AG09319 (cell line): ENCODE measurements at places on chromosomes 3 and 15.

- no peak for DNase-seq
Measured at GRCh38 chr3:121073011-121073410, 165.0 kb downstream of the STXBP5L start.

GRCh38 chr3:172074032-172074431 lies 34.7 kb downstream of the FNDC3B start:
- no peak for DNase-seq

DNA sequence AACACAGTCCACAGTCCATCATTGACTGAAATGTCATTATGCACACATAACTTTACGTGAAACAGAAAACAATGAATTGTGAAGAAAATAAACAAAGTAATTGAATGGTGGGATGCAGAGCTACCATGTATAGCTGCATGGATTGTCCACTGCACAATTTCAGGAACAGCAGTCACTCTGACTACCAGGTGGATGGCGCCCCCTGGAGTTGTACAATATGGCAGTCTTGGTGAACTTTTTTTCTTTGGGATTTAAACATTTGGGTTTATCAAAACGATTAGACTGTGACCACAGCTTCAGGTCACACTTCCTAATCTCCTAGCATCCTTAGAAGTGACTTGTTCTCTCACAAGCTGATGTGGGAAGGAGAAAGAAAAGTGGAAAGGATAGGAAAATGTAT lies 48.9 kb upstream of the TCF12 start:
- DNase-seq = no peak

DNA sequence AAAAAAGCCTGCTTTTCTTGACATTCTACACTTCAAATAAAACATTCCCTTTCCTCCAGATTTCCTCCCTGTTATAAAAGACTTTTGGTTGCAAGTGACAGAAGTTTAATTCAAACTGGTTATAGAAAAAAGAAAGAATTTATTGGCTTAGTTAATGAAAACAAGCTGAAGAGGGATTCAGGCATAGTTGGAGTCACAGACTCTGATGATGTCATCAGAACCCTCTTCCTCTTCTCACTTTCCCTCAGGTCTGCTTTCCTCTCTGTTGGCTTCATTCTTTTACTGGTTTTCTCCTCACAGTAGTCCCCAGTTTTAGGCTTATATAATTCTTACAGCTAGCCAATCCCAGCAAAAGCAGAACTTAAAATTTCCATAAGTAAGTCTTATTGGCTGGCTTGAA lies 32.0 kb upstream of the MBNL1 start:
- DNase-seq = no peak

- DNase-seq = no peak
Measured at GRCh38 chr15:60396958-60397771, 621 bp downstream of the ANXA2 start.

GRCh38 chr15:49031804-49032203 lies 14.4 kb downstream of the SECISBP2L start:
- DNase-seq = no peak

- DNase-seq = no peak
Measured at GRCh38 chr3:16203031-16203430, 28.6 kb downstream of the GALNT15 start.

DNA sequence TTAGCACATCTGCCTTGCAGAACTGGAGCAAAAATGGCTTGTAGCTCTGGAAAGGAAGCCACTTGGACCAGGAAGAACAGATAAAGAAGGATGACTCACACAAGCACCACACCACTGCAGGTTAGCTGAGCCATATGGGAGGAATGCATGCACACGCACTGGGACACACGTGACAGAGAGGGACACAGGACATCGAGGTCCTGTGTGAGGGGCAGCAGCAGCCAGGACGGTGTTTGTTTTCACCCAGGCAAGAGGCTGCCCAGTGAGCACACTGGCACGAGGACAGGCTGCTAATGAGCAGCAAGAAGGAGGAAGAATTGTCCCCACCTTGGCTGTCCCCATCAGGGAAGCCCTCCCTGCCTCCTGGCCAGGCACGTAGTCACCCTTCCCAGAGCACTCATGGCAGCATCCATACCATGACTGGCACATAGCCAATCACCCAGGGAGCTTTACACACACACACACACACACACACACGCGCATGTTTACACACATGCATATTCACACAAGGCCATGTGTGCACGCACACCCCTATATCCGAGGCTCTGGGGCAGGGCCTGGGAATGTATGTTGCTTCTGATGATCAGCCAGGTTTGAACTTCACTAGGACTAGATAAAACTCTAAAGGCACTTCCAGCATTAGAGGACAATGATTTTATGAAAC lies 24.0 kb upstream of the SPTBN5 start:
- DNase-seq = no peak

GRCh38 chr3:133096900-133097613 lies 58.9 kb downstream of the TMEM108 start:
- no peak for DNase-seq

DNA sequence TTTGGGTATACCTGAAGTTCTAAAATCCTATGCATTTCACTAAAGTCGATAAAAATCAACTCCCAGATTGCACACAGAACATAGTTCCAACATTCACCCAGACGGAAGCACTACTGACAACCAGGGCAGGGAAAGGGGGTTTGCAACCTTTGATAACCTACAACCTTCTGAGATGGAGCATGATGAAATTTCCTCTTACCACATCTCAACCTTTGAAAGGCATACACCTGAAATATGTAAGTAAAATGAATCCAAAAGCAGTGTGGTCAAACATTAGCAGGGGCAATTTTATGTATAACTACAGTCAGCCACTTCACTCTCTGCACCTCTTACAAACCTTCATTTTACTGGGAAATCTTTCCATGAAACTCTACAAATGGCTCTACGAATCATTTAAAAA lies 184.1 kb downstream of the FOXP1 start:
- no peak for DNase-seq

- no peak for DNase-seq
Measured at GRCh38 chr15:75479670-75480069, 28.2 kb upstream of the SIN3A start.

GRCh38 chr3:119570229-119570628 lies 9.1 kb upstream of the ADPRH start:
- no peak for DNase-seq

GRCh38 chr15:88627463-88627862 lies 6.3 kb downstream of the AEN start:
- DNase-seq = no peak

- DNase-seq = no peak
Measured at GRCh38 chr3:31247850-31248562, 284.7 kb upstream of the STT3B start.

GRCh38 chr3:181457190-181457589 lies 254.5 kb upstream of the SOX2 start:
- no peak for DNase-seq

DNA sequence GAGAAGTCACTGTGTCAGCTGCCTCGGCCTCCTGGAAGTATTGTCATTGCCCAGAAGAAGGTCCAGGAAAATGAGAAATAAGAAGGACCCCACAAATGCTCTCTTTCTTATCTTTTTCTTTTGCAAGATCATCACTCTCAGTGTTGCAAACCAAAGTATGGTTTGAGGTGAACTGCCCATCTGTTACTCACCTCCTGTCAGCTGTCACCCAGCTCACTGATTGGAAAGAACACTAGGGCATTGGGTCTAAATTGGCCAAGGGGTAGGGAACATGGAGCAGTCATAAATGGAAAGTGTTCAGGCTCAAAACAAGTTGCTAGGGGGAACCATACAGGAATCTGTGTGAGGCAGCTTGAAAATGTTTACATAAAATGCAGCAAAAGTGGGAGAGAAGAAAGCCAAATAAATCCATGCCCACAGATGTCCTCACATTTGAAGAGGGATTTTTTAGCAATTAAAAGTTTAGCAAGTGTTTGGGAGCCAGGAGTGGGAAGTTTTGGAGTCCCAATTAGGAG lies 431.2 kb upstream of the THBS1 start:
- DNase-seq = no peak

DNA sequence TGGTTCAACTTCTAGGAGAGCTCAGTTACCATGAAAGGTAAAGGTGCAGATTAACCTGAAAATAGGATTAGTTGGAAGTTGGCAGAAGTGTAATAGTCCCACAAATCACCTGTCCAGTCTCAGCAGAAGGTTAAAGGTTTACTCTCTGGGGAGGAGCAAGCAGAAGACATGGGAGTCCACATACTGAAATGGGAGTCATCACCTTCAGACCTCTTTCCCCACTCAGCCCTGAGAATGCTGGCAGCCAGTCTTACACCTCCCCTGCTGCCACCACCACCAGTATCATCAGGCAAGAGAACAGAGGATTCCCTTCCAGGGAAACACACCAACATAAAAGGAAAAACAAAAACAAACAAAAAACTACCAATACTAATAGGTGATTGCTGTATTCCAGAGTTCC lies 13.8 kb upstream of the PLA2G4D start:
- DNase-seq = no peak

DNA sequence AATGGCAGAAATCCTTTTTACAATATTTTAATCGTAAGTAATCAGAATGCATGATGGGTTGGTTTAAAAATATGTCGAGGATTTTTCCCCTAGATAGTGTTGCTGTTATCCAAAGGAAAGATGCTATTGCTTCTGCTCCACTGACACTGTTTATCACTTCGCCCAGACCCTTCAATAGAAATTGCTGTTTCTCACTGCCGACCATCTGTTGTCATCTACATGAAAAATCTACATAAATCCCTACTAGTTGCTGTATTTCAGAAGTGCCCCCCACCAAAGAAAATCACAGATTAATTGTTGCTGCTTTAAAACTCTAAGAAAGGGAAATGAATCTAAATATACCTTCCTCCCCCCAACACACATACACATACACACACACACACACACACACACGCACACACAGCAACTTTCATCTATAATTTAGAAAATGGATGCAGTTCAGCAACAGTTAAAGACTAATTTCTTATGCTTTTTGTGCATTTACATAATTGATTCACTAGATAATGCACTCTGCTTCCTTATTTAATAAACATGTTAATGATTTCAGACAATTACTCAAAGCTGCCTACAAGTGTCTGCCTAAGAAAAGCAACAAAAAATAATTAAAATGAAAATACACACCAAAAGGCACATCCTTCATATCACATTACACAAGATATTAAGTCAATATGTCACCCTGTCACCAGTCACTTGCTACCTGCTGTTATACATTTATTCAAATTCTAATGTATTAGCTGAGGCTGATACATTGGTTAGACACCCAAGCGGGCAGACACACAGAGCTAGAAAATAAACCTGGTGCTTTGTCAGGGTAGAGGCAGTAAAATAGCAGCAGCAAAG lies 82.8 kb downstream of the RORA start:
- DNase-seq = no peak

- DNase-seq = no peak
Measured at GRCh38 chr3:123459862-123460261, 11.0 kb upstream of the ADCY5 start.

DNA sequence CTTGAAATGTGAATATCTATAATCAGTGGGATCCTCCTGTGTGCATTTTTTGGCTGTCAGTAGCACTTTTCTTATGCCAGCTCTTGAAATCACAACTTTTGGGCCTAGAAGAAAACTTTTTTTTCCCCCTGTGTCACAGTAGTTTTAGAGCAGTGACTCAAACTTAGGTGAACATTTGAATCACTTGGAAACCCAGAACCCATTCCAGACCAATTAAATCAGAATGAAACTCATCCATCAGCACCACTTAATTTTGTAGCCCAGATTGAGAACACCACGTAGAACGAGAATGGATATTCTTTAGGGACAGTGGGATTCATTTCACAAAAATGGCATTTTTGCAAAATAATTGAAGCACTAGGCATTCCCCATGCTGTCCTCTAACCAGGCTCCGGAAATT lies 224.8 kb upstream of the NANOGP8 start:
- DNase-seq = no peak

DNA sequence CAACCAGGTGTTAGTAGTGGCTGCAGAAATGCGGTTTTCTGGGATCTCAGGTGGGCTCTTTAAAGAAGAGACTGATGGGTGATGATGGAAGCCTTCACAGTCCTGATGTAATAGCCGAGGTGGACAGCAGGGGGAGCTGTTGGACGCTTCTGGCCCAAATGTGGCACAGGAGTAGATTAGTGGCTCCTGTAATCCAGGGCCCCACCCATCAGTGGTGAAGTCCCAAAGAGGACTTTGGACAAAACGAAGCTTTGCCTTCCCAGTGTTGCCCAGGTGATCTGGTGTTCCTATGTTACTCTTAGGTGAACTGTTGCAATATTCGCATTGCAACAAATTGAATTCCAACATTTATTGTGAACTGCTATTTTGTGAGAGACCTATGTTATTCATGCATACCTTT lies 31.8 kb upstream of the MYZAP start:
- DNase-seq = no peak

DNA sequence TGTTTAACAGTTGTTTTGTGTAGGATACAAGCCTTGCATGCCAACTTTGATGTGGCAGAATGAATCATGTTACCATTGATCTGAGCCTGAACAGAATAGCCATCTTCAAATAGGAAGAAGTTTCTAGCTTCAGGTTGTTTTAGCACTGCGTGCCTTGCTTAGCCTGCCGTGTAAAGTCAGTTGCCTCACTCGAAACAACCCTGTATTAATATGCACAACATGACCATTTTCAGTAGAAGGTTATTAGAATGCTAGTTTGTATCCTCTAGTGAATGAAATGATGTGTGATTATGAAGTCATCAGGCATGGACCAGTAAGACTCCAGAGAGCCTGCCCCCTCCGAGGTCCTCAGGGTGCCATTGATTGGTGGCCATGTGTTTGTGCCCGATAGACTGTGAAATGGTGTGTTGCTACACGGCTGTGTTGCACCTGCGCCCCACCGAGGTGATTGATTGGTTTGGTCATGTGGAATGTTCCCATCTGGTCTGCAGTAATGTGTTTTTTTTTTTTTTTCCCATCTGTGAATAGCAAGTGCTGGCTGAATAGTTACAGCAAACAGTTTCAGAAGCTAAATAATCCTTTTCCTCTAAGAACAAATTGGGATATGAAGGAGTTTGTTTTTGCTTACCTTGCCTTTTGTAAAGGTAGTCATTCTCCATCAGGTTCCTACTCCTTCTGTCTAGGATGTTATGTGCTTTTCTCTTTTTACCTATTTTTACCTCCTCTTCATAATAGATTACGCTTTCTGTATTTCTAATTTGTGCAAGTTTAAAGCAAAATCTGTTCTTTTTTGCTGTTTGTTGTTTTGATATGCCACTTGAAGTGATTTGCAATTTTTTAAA lies 214.9 kb downstream of the TCF12 start:
- no peak for DNase-seq

GRCh38 chr3:20064796-20065564 lies 24.7 kb downstream of the KAT2B start:
- no peak for DNase-seq

- DNase-seq = no peak
Measured at GRCh38 chr15:31283043-31283442, 43.6 kb upstream of the KLF13 start.
